Activated CD4-positive, alpha-beta memory T cell treated with anti-CD3 and anti-CD28 coated beads, Interleukin-2, amount 10 ng/mL, durations not matched to agents 7 days and 5 days (primary cell): ENCODE measurements at places on chromosomes 7 and 10. TPM values are rescaled to one million over a fixed set of nuclear protein-coding genes. Genes with fewer than 3 reads are reported as not detected.
A peak's percentile ranks its signal among the peaks of the same experiment; 100 is the strongest.

GRCh38 chr7:116218051-116218645 is 7.8 kb downstream of the TES start:
- H3K27me3 ChIP-seq = no peaks in the 10 kb centered on the region
- H3K4me1 ChIP-seq = peaks cover 77% of the 10 kb centered on the region
- H3K4me3 ChIP-seq = no peak overlapping the region

Gene SPDYE6
- not detected for total RNA-seq

Gene PDE6C
- not detected for total RNA-seq

- H3K27ac ChIP-seq = no peak overlapping the region
- no peaks in the 10 kb centered on the region for H3K27me3 ChIP-seq
- H3K36me3 ChIP-seq = no peaks in the 10 kb centered on the region
- H3K4me3 ChIP-seq = no peak overlapping the region
- no peaks in the 10 kb centered on the region for H3K4me1 ChIP-seq
- no peak for DNase-seq
These were observed 7.6 kb downstream of the LZTS2 start for GRCh38 chr10:101007099-101007711.

Gene WEE2
- total RNA-seq = not detected

DNA sequence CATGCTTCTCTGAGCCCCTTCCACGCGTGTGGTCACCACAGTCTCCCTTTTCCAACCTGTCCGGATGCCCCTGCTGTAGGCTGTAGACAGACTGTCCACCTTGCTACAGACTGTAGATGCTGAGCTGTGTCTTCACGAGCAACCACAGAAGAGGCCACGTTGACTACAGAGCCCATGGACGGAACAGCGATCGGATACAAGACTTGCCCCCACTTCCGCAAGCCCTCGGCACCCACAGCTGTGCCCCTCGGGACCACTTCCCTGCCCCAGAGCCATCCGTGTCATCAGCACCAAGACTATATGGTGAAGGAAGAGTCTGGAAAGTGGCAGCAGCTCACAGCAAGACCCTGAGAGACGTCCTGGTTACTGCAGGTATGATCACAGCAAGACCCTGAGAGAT is 491.4 kb downstream of the DNAJB6 start:
- H3K36me3 ChIP-seq = no peaks in the 10 kb centered on the region
- no peak overlapping the region for H3K27ac ChIP-seq
- H3K4me3 ChIP-seq = no peak overlapping the region
- DNase-seq = no peak
- H3K27me3 ChIP-seq = no peaks in the 10 kb centered on the region
- peaks cover 5% of the 10 kb centered on the region for H3K4me1 ChIP-seq

Gene HNRNPF
- 494 TPM for total RNA-seq

Gene ACTA2
- 14.7 TPM for total RNA-seq

GRCh38 chr10:72133517-72133916 is 45.2 kb upstream of the SPOCK2 start:
- H3K4me1 ChIP-seq = peaks cover 38% of the 10 kb centered on the region
- no peak overlapping the region for H3K4me3 ChIP-seq
- no peaks in the 10 kb centered on the region for H3K27me3 ChIP-seq

Gene JAKMIP3
- 0.83 TPM for total RNA-seq

DNA sequence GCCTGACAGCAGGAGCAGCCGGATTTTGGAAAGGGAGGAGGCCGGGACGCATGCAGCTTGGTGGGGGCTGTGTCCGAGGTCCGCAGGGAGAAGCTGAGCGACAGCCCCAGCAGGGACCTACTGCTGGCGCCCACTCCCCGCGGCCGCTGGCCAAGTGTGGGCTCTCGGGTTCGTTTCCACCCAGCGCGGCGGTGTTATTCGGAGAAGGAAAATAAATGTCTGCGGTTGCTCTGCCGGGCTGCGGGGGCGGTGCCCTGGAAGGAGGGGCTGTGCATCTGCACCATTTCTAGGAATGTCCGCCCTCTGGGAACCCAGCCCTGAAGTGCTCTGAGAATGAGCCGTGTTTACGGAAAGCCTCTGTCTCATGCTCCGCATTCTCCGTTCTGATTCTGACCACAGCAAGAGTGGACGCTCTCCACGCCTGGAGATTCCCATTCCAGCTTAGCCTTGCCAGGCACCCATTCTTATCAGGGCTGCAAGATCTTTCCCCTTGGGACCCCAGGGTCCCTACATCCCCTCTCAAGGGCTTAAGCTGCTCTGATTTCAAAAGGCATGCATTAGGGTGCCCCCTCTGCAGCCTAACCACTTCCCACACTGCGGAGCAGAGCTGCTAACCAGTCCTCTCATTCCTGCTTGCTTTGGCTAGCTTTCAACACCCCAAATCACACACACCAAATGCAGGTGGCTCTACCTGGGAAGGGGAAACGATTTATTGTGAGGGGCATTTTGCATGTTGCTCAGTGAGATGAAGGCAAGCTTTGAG is 256.6 kb upstream of the GLI3 start:
- no peak overlapping the region for H3K4me3 ChIP-seq
- DNase-seq = no peak
- no peaks in the 10 kb centered on the region for H3K36me3 ChIP-seq
- H3K4me1 ChIP-seq = no peaks in the 10 kb centered on the region
- H3K27me3 ChIP-seq = no peaks in the 10 kb centered on the region
- H3K27ac ChIP-seq = no peak overlapping the region

DNA sequence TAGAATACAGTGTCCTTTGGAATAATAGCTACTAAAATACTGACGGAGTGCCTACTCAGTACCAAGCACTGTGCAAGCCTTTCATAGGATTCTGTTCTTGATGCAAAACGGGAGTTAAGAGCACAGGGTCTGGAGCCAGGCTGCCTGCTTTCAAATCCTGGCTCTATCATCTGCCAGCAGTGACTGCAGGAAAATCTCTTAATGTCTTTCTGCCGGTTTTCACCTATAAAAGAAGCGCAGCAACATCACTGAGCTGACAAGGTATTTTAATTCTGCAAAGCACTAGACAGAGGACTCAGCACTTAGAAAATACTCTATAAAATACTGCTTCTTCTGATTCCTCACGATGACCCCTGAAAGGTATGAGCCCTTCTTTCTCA is 659 bp downstream of the FIGNL1 start:
- peaks cover 6% of the 10 kb centered on the region for H3K27me3 ChIP-seq
- DNase-seq = no peak
- peak overlapping the region; percentile 61 for H3K27ac ChIP-seq
- H3K4me3 ChIP-seq = peak overlapping the region; percentile 91

DNA sequence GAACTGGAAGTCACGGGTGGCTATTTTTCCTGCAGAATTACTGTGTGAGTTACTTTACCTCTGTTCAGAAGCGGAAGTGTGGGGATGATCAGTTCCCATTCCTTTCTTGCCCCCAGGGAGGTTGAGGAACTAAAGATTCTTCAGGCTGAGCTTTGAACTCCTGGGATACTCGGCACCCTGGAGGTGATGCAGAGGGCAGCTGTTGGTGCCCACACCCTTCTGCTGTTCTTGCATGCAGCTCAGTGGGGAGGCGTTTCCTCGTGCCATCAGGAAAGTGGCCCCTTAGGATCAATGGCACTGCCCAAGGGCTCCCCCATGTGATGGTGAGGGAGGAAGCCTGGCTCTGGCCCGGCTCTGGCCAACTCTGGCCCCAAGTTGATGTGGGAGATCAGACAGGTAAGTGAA is 44.7 kb upstream of the MXI1 start:
- DNase-seq = no peak
- H3K27ac ChIP-seq = no peak overlapping the region
- peaks cover 24% of the 10 kb centered on the region for H3K4me1 ChIP-seq
- H3K4me3 ChIP-seq = no peak overlapping the region
- no peaks in the 10 kb centered on the region for H3K36me3 ChIP-seq

GRCh38 chr10:89888321-89889070 is 187.1 kb downstream of the KIF20B start:
- no peak overlapping the region for H3K4me3 ChIP-seq
- H3K36me3 ChIP-seq = no peaks in the 10 kb centered on the region
- no peaks in the 10 kb centered on the region for H3K4me1 ChIP-seq
- no peak overlapping the region for H3K27ac ChIP-seq

Gene GIMAP6
- 85.9 TPM for total RNA-seq

Gene STEAP4
- not detected for total RNA-seq

- no peaks in the 10 kb centered on the region for H3K36me3 ChIP-seq
- H3K4me1 ChIP-seq = peaks cover 23% of the 10 kb centered on the region
- H3K4me3 ChIP-seq = peak overlapping the region; percentile 67
These were observed 657 bp upstream of the TMEM178B start for GRCh38 chr7:141073173-141073640.

DNA sequence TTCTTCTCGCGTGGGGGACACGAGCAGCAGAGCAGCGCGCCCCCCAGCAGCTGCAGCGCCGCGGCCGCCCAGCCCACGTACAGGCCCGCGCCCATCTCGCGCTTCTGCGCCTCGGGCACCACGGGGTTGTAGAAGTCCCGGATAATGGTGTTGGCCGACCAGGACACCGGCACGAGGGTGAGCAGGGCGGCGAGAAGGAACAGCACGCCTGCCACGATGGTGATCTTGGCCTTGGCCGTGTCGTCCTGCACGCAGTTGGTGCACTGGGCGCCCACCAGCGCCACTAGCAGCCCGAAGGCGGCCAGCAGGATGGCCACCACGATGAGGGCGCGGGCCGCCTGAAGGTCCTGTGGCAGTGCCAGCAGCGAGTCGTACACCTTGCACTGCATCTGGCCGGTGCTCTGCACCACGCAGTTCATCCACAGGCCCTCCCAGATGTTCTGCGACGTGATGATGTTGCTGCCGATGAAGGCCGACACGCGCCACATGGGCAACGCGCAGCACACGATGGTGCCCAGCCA is 529 bp downstream of the CLDN3 start:
- peaks cover 35% of the 10 kb centered on the region for H3K27me3 ChIP-seq
- H3K4me1 ChIP-seq = peaks cover 8% of the 10 kb centered on the region
- no peaks in the 10 kb centered on the region for H3K36me3 ChIP-seq
- H3K4me3 ChIP-seq = no peak overlapping the region
- no peak for DNase-seq

DNA sequence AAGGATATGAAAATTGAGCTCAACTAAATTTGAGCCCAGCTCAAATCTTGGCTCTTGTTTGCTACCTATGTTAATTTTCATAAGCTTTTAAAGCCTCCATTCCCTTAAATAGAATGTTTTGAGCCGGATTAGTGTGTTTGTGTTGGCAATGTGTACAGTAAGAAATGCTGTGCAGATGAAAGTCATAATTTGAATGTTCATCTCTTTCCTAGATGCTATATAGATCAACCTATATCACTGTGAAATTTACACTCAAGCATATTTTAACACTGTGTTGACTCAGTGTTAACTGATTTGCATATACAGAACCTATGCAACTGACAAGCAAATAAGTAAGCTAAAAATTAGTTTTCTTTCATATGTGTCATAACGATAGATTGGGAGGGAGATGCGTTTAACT is 272.5 kb downstream of the TFEC start:
- no peaks in the 10 kb centered on the region for H3K36me3 ChIP-seq
- no peaks in the 10 kb centered on the region for H3K4me1 ChIP-seq
- no peak overlapping the region for H3K4me3 ChIP-seq
- no peaks in the 10 kb centered on the region for H3K27me3 ChIP-seq
- H3K27ac ChIP-seq = no peak overlapping the region

Gene SLC18A3
- total RNA-seq = not detected

Gene SEC61G
- total RNA-seq = 159 TPM

GRCh38 chr7:7157177-7157886 is 25.0 kb upstream of the C1GALT1 start:
- H3K36me3 ChIP-seq = peaks cover 47% of the 10 kb centered on the region
- peak overlapping the region; percentile 99 for H3K27ac ChIP-seq

Gene NSUN5
- 42.9 TPM for total RNA-seq

GRCh38 chr7:120805636-120806388 is 52.1 kb downstream of the TSPAN12 start:
- H3K4me1 ChIP-seq = no peaks in the 10 kb centered on the region
- peak; percentile 45 for DNase-seq
- no peak overlapping the region for H3K4me3 ChIP-seq
- no peaks in the 10 kb centered on the region for H3K27me3 ChIP-seq
- H3K27ac ChIP-seq = no peak overlapping the region
- H3K36me3 ChIP-seq = no peaks in the 10 kb centered on the region

DNA sequence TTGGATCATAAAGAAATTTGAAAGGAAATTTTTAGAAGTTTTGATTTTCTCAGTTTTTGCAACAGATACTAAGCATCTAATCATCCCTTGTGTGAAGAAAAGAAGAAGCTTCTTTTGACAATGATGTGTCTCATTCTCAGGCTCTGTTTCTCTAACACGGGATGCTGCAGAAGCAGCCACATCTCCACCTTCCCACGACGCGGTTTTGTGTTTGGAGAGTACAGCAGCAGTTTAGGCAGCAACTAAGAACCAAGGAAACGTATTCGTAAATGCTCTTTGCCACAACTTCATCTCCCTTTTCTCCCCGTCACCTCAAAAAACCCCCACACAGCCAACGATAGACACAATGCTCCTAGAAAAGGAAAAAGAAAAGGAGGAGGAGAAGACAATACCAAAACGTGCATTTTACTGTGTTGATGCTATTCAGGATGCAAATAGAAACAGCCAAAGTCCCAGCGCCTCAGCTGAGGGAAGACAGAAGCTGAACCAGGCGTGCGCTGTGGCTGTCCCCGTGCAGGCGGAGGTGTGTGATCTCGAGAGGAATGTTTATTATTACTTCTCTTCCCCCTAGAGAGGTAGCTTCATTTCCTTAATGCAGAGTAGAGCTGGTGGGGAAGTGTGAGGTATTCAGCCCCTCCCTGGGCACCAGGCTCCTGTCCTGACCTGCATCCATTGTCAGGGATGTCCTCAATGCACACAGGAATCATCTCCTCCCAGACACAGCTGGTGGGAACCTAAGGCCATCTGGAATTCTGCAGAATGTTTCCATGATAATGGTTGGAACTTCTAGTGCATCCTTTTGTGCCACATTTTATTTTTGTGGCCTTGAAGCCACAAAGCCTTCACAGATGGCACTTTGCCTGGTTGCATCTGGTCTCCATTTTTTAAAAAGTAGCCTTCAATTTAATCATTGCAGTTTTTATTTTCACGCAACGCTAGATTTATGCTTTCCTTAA is 174.6 kb upstream of the KLF6 start:
- H3K4me1 ChIP-seq = peaks cover 49% of the 10 kb centered on the region
- peak overlapping the region; percentile 80 for H3K27ac ChIP-seq
- H3K4me3 ChIP-seq = peak overlapping the region; percentile 22
- H3K36me3 ChIP-seq = peaks cover 5% of the 10 kb centered on the region

DNA sequence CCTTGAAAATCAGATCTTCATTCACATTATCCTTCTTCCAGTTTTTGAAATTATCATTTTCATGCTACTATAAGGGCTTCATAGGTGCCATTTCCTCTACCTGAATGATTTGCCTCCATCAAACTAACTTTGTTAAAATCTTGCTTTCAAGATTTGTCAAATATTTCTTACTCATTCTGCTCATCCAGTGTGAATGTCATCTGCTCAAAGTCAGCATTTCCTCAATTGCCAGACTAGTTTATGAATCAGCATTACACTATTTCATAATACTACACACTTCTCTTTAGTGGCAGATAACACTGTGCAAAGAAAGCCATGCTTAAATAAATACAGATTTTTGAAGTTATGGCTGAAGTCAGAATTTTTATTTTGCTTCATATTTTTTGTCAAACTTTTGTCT is 21.3 kb upstream of the LIPF start:
- H3K27ac ChIP-seq = no peak overlapping the region
- no peaks in the 10 kb centered on the region for H3K4me1 ChIP-seq
- H3K4me3 ChIP-seq = no peak overlapping the region

Gene PSD
- 1.4 TPM for total RNA-seq

- no peak overlapping the region for H3K4me3 ChIP-seq
- no peak for DNase-seq
- no peaks in the 10 kb centered on the region for H3K4me1 ChIP-seq
- H3K36me3 ChIP-seq = no peaks in the 10 kb centered on the region
- peaks cover 5% of the 10 kb centered on the region for H3K27me3 ChIP-seq
- H3K27ac ChIP-seq = no peak overlapping the region
These were observed 211.5 kb downstream of the DGKB start for GRCh38 chr7:14691034-14691433.

Gene CAV2
- total RNA-seq = not detected
